Right ventricle myocardium superior (tissue), 1 donor: ENCODE measurements at places on chromosomes 13 and 19.

DNA sequence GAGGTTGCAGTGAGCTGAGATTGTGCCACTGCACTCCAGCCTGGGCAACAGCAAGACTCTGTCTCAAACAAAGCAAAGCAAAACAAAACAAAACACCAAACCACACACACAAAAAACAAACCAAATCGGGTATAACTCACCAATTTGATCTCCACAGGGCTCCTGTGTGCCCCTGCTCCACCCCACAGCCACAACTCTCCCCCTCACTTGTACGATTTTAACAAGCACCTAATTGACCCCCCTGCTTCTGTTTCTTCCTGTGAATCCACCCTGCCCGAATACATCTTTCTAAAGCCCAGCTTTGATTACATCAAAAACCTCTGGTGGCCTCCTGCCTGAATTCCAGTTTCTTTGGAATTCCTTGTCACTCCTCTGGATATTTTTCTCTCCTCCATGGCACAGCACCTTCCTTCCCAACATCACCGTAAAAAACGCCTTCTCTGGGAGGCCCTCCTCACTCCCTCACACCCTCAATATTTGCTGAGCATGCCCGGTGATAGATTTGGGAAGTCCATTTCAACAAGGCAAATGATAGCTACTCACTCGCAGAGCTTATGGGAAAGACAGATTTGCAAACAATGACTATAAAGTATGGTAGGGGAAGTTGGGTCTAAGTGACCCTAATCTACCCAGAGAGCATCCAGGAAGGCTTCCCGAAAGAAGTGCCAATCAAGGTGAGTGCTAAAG lies 11.6 kb upstream of the RANBP3 start:
- DNase-seq, result no peak

GRCh38 chr19:53961523-53962356 lies 997 bp upstream of the CACNG8 start:
- DNase-seq, result no peak

- no peak for DNase-seq
Measured at GRCh38 chr19:47495478-47496372, 11.7 kb upstream of the KPTN start.

DNA sequence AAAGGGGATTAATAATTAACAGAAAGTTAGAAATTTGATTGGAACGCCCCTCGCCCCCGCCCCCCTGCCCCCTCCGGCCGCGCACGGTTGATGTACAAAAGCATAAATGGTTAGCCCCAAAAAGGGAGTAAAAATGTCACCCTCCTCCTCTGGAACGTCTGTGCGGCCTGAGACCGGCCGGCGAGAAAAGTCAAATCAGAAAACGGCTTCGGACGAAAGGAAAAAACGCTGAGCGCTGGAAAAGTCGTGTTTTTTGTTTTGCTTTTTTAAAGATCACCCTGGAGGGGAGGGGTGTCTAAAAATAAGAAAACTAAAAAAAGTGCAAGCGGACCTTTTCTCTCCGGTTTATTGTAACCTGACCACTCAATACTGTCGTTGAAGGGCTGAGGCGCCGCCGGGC lies 13.2 kb downstream of the MEX3D start:
- no peak for DNase-seq

- DNase-seq, result peak; percentile 83
Measured at GRCh38 chr19:48683349-48683748, 10.5 kb upstream of the NTN5 start.

DNA sequence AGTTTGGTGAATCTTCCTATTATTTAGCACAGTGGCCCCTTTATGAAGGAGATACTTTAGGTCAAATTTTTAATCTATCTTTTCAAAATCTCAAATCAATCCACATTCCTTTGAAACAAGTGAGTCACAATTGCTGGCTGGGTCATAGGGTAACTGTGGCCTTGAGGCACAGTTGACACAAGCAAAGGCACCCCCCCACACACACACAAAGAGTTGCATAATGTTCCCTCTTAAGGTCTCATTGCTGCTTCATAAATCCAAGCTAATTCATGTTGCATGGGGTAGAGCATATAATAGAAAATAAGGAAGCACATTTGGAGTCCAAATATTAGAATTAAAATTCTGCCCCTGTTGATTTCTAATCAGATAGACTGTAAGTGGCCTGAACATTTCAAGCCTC lies 171.5 kb downstream of the DLEU7 start:
- no peak for DNase-seq

DNA sequence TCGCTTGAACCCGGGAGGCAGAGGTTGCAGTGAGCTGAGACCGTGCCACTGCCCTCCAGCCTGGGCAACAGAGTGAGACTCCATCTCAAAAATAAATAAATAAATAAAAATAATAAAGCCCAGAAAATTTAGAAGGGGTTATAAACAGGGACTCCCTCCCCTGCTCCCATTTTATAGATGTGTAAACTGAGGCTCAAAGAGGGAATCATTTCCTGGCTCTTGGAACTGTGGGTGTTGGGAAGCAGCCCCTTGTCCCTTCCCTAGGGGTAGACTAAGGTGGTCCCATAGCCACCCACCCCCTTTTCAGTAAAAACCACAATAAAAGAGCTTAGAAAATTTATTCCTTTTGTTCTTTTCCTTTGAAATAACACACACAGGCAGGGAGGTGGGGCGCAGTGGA lies 6.2 kb upstream of the SLC25A41 start:
- no peak for DNase-seq

DNA sequence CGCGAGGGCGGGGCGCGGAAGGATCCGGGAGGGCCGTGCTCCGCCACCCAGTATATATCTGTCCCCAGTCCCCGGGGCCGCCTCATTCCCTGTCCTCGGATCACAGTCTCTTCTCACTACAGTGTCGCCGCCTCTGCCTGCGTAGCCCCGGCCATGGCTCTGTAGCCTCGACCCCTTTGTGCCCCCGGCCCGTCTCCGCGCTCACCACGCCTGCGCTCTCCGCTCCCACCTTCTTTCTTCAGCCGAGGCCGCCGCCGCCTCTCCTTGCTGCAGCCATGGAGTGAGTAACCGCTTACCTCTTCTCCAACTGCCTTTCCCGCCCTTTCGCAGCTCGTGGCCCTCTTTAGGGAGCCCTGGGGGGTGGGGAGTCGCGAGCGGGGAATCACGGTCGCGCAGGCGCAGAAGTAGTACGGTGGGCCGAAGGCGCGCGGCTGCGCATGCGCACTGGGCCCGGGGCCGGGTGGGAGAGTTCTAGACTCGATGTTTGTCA lies at the start of the genes ATF5 and NUP62:
Gene ATF5, plus strand, starts transcription at position 85 of the 490 bp plus-strand sequence. CDS start 1,646 bp downstream, outside the sequence.
Gene NUP62, minus strand, starts transcription at position 384 of the 490 bp plus-strand sequence. CDS start 19,697 bp downstream, outside the sequence.
- DNase-seq, result peak; percentile 94

DNA sequence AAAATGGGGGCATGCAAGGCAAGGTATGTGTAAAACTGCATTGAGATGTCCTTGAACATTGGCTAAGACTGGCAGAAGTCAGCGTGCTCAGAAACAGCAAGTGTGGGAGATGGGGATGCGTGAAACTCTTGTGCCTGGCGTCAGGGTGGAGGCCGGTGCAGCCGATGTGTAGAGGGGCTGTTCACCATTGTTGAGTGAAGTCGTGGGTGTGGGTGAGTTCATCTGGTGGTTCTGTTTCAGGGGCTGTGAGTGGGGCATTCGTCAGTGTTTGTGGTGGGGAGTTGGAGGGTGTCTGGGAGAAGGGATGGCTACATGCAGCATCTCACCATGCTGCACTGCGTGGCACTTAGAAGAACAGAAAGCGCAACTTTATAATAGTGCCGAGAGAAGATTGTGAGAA lies 11.4 kb upstream of the MIA start:
- DNase-seq, result no peak

GRCh38 chr13:105232006-105232405 lies 1303.5 kb downstream of the EFNB2 start:
- DNase-seq, result no peak

DNA sequence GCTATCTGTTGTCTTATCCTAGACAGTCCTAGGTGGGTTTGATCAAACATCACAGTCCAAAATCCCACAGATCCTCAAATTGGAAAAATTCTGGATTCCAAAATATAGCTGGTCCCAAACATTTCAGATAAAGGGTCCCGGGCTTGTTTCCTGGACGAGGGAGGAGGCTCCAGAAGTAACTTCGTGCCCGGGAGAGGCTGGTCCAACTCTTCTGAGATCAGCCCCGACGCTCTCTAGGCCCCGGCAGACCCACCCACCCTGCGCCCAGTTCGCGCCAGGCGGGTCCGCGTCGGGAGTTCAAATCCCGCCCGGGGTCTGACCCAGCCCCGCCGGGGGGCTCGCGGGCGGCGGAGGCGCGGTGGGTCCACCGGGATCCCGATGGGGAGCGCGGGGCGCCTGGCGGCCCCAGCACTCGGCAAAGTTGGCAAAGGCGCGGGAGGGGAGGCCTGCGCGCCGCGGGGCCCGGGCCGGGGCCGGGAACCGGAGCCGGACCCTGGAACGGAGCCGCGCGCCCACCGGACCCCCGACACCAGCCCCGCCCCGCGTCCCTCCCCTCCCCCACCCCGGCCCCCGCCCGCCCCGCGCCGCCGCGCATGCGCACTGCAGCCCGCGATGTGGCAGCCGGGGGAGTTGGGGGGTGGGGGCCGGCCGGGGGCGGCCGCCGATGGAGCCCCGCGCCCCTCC lies 513 bp downstream of the MIER2 start:
- DNase-seq, result peak; percentile 45

DNA sequence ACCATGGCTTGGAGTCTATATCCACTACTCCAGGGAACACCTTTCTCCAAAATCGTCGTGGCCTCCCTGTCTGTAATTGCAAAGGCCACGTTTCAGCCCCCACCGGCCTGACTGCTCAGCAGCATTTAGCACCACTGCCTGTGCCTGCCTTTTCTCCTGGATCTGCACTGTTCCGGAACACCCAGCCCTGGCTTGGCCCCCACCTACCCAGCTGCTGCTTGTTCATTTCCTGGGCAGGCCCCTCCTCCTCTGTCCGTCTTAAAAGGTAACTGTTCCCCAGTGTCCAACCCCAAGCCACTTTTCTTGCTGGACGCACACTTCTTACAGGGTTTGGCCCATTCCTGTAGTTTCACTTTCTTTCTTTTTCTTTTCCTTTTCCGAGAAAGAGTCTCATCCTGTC lies 8.5 kb upstream of the SYT5 start:
- no peak for DNase-seq

- DNase-seq, result peak; percentile 46
Measured at GRCh38 chr13:79662882-79663281, 181.9 kb downstream of the NDFIP2 start.

DNA sequence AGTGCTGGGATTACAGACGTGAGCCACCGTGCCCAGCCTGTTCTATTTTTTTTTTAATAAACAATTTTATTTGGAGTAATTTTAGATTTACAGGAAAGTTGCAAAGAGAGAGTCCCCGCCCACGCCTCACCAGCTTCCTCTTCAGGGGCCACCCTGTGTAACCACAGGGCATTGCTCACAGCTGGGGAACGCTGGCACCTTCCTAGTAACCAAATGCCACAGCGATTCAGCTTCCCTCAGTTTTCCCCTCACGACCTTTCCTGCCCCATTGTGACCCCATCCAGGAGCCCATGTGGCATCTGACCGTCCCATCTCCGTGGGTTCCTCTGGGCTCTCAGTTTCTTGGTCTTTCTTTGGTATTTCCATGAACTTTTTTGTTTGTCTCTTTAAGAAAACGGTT lies 83.9 kb downstream of the GNG7 start:
- peak; percentile 83 for DNase-seq

GRCh38 chr13:36293497-36293896 lies 4.1 kb downstream of the CCDC169 start:
- DNase-seq, result no peak

GRCh38 chr19:1266916-1267476 lies 2.1 kb upstream of the CIRBP start:
- DNase-seq, result peak; percentile 84

- DNase-seq, result no peak
Measured at GRCh38 chr19:3512562-3513228, 6.6 kb downstream of the FZR1 start.

GRCh38 chr13:77431449-77431848 lies 104.1 kb upstream of the SCEL start:
- no peak for DNase-seq
